ENCODE measurements at places on chromosomes 1 and 21.

DNA sequence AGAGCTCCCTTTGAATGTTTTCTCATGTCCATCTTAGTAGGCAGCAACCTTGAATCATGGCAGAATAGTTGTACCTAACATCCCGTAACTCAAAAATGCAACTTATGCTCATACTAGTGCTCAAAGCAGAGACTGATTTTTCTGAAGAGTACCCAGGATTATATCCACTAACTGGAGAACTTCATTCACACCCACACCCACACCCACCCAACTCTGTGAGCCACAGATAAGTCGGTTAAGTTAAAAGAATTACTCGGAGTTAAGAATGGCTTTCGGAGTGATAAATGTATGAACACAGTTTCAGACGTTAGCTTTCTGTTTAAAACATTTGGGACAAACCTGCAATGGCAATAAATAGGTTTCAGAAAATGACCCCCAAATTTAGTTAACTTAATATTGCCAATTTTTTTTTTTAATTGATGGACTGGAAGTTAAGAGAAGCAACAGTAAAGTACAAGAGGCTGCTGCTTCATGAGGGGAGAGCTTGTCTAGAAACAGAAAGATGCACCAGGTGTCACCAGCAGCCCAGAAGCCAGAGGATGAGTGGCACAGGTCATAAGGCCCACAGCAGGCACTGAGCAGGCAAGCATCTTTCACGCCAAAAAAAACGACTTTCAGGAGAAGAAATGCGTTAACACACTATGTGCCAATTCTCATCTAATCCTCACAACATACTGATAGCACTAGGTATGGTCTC is 48.4 kb upstream of the C1orf198 start:
- DNase-seq = no peak

GRCh38 chr1:13769212-13769611 is 69.2 kb downstream of the PRDM2 start:
- no peak for DNase-seq

- no peak for DNase-seq
These were observed 86.5 kb downstream of the C1orf21 start for GRCh38 chr1:184473176-184473966.

DNA sequence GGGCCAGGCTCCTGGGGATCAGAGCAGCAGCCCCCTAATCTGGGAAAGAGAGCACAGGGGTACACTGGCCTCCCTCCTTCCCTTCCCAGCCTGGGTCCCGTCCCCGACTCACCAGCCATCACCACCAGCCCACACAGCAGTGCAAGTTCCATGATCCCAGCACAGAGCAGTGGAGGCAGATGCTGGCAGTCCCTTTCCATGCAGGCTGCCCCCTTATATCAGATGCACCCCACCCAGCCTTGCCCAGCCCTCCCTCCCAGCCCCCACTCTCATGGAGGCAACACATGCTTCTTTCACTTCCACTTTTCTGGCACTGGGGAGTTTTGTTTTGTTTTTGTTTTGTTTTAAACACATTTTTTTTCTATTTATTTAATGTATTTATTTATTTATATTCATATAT is at the start of gene PLA2G2D:
PLA2G2D (minus strand) TSS at position 190 of the 400 bp plus-strand sequence; CDS start at position 152, 38 bp downstream.
- no peak for DNase-seq

- no peak for DNase-seq
These were observed 89.2 kb downstream of the BEND5 start for GRCh38 chr1:48687282-48688045.
